Activated naive CD8-positive, alpha-beta T cell treated with anti-CD3 and anti-CD28 coated beads, Interleukin-2, amount 50 U/mL, for 24 hours (primary cell): ENCODE measurements at places on chromosomes 6 and 20.

DNA sequence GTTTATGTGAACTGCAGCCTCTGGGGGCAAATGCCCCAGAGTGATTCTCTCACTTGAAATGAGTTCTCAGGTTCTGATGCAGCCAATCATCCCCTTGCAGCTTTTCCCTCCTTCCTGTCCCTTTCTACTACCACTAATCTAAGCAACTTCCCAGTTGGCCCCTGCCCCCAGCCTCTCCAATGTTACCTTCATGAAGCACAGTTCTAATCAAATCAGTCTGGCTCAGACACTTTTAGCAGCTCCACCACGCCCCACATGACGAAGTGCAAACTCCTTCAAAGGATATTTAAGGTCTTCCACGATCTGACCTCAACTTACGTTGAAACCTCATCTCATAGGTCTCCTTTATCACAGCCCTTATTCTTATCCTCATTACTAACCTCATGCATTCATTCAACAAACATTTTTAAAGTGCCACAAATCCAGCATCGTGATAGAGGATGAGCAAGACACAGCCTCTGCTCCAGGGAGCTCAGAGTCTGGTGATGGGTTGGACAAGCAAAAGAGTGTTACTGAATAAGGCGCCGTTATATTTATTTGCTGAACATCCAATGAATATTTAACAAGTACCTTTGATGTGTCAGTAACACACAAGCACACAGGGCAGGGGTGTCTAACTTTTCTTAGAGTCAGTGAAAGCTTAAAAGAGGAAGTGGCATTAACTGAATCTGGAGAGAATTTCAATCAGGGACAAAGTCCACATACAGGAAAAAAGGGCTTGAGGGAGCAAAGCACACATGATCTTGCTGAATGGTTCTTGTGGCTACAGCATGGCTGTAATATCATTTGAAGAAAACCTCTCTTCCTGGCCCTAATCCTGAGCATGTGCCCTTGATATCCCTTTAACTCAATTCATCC, 20.4 kb upstream of the DTNBP1 start:
- H3K27me3 ChIP-seq = peaks cover 5% of the 10 kb centered on the region
- no peak overlapping the region for H3K4me3 ChIP-seq
- H3K4me1 ChIP-seq = no peaks in the 10 kb centered on the region
- H3K27ac ChIP-seq = no peak overlapping the region
- H3K36me3 ChIP-seq = no peaks in the 10 kb centered on the region

DNA sequence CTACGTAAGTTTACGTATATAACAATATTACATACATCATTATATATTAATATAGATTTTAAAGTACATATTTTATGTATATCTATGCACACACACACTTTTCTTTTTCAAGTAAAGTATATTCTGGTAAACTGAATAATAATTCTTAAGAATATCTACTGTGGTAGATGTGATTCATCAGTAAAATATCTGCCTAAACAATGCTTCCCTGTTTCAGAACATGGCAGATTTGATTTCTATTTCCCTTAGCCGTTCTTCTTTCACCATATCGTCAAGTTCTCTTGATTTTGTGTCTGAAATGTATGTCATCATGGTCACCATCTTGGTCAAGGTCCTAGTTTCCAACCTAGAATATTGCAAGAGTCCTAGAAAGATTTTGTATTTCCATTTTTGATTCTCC, 195.6 kb downstream of the HDGFL1 start:
- no peak overlapping the region for H3K27ac ChIP-seq
- no peaks in the 10 kb centered on the region for H3K36me3 ChIP-seq
- no peaks in the 10 kb centered on the region for H3K4me1 ChIP-seq
- H3K27me3 ChIP-seq = no peaks in the 10 kb centered on the region

GRCh38 chr6:66838764-66839163, 1131.7 kb upstream of the EYS start:
- no peaks in the 10 kb centered on the region for H3K36me3 ChIP-seq
- H3K27me3 ChIP-seq = no peaks in the 10 kb centered on the region
- H3K4me3 ChIP-seq = no peak overlapping the region
- DNase-seq = no peak

GRCh38 chr6:36954262-36954931, at the start of gene PI16:
TSS of gene PI16 (plus strand) at chr6:36954738. CDS start at chr6:36954761, 23 bp downstream.
- peaks cover 2% of the 10 kb centered on the region for H3K27me3 ChIP-seq
- peaks cover 30% of the 10 kb centered on the region for H3K4me1 ChIP-seq
- no peak within 1 kb of the TSS for H3K4me3 ChIP-seq
- no peaks in the 10 kb centered on the region for H3K36me3 ChIP-seq
- DNase-seq = no peak

DNA sequence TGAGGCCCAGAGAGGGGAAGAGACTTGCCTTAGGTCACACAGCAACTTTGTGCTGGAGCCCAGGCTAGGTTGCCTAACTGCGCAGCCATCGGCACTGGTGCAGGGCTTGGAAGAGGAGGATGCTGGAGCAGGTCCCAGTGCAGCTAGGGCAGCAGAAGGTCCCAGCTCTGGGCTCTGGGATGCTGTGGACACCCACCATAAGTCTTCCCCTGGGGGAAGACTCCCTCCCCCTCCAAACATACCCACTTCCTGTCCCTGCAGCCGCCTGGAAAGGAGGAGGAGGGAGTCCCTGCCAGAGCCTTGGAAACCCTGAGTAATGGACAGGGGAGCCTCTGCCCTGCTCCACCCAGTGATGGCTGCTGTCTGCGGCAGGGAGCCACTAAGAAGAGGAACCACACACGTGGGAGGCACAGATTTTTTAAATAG, 93.6 kb downstream of the NCR2 start:
- H3K36me3 ChIP-seq = no peaks in the 10 kb centered on the region
- H3K27me3 ChIP-seq = peaks cover 33% of the 10 kb centered on the region
- DNase-seq = peak; percentile 67
- peaks cover 17% of the 10 kb centered on the region for H3K4me1 ChIP-seq
- peak overlapping the region; percentile 61 for H3K4me3 ChIP-seq
- H3K27ac ChIP-seq = no peak overlapping the region

GRCh38 chr20:41649489-41649888, 31.3 kb upstream of the CHD6 start:
- no peak for DNase-seq
- no peaks in the 10 kb centered on the region for H3K4me1 ChIP-seq
- H3K36me3 ChIP-seq = no peaks in the 10 kb centered on the region
- H3K27ac ChIP-seq = no peak overlapping the region

GRCh38 chr6:5192135-5192794, 68.5 kb downstream of the LYRM4 start:
- H3K36me3 ChIP-seq = peaks cover 16% of the 10 kb centered on the region
- no peak for DNase-seq
- H3K4me1 ChIP-seq = no peaks in the 10 kb centered on the region
- H3K27ac ChIP-seq = no peak overlapping the region

- peaks cover 7% of the 10 kb centered on the region for H3K27me3 ChIP-seq
- H3K4me1 ChIP-seq = peaks cover 36% of the 10 kb centered on the region
- H3K36me3 ChIP-seq = peaks cover 3% of the 10 kb centered on the region
Measured at GRCh38 chr6:154614101-154614500, 103.6 kb upstream of the CNKSR3 start.

DNA sequence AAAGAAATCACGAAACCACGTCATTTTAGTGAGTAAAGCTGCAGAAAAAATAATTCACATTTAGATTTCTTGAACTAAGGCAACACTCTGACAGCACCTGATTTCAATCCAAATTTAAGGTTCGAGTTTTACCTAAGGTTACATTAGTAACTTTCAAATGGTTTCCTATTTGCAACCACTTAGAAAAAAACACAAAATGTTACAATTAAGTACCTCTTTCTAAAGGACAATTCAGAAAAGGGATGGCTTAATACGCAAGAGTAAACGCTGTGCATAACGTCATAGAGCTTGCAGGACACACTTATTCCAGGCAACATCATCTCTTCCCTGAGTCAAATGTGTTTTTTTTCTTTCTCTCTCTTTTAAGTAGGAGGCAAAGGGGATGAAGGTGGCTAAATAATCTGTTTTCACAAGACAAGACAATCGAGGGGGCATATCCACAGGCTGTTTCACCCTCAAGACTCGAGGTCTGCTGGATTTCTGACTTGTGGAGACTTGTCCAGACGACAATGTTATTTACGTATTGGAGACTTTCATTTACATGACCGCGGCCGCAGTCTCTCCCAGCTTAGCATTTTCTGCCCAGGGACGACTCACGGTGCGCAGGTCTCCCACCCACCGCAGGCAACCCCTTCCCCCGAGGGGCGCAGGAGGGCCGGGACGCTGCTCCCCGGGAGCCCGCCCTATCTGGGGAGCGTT, 86.0 kb downstream of the SESN1 start:
- DNase-seq = peak; percentile 25
- H3K4me1 ChIP-seq = peaks cover 64% of the 10 kb centered on the region
- H3K27ac ChIP-seq = peak overlapping the region; percentile 68
- no peaks in the 10 kb centered on the region for H3K27me3 ChIP-seq
- no peaks in the 10 kb centered on the region for H3K36me3 ChIP-seq

DNA sequence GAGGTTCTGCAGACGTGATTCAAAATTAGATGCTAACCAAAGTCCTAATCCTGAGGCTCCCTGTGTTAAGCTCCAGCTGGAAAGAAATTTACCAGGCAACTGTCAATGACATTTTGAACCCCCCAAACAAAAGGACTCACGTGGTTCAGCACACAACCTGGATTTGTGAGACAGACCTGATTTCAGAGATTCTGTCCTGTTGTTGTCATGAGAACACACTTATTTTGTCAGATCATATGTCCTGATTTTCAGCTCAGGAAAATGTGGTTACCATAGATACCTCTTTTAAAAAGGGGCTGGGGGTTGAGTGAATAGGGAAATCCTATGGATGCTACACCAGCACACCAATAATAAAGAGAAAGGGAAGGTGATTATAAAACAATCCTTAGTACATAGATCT, 61.6 kb downstream of the MTFR2 start:
- peaks cover 4% of the 10 kb centered on the region for H3K4me1 ChIP-seq
- DNase-seq = no peak
- H3K36me3 ChIP-seq = no peaks in the 10 kb centered on the region
- H3K27me3 ChIP-seq = no peaks in the 10 kb centered on the region

GRCh38 chr6:132614554-132614953, 9.5 kb downstream of the TAAR2 start:
- no peaks in the 10 kb centered on the region for H3K36me3 ChIP-seq
- no peak overlapping the region for H3K27ac ChIP-seq
- peak overlapping the region; percentile 61 for H3K4me3 ChIP-seq
- peaks cover 3% of the 10 kb centered on the region for H3K27me3 ChIP-seq
- H3K4me1 ChIP-seq = peaks cover 3% of the 10 kb centered on the region

DNA sequence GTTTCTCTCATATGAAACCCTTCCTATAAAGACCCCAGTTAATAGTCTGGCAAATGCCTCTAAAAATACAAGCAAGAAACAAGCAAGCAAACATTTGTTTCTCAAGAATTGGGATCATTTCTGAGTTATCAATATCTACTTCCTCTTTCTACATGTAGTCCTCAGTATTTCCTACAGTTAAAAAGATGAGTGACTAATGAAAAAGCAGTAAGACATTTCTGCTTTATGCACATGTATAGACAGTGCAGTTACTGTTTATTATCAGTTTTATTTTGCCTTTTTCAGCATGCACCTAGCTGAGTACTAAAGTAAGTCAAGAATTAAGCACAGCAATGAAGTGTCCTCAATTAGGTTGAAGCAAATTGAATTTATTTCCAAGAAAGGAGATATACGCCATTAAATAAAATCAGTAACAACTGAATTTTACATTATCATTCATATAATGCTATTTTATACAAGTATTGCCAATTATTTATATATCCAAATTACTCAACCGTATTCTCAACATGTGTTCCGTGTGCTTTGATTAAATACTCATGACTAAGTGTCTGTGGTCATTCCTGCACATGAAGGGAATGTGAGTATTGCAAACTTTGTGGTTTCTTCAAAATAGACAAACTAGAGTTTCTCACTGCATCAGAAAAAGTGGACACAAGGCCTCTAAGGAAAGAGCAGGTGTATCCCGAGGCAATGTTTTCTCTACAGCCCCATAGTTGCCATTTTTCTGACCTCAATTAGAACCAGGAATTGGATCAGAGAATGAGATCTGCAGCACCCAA, 159.3 kb upstream of the MARCKS start:
- H3K36me3 ChIP-seq = no peaks in the 10 kb centered on the region
- no peaks in the 10 kb centered on the region for H3K27me3 ChIP-seq
- DNase-seq = no peak
- no peak overlapping the region for H3K27ac ChIP-seq
- no peaks in the 10 kb centered on the region for H3K4me1 ChIP-seq
- no peak overlapping the region for H3K4me3 ChIP-seq

DNA sequence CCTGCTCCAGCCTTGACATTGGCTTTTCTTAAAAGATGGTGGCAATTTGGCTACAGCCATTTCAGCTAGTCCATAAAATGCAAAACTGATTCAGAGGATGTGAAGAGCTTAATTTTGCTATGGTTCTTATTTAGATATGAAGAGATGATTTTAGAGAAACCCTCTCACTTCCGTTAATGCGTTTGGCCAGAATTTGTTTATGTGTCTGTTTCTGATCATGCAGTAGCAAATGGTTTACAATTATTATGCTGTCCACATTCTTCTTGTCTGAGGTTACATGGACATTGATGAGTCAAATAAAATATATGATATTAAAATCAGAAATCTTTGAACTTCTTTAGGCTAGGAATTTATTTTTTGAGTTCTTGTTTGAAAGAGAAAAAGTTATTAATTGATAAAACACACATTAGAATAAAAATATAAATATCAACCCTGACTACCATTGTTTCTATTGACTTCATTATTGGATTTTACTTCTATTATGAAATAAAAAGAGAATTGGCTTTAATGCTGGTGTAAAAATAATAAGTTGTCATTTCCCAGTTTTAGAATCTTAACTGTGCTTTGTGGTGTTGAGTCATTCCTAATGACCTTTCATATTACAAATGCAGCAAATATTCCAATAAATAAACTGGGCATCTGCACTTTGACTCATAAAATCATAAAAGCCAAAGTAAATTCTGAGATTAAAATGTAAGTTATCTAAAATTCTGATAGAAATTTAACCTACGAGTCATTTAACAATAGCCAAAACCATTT, 1286.0 kb upstream of the GJE1 start:
- H3K27me3 ChIP-seq = peaks cover 3% of the 10 kb centered on the region
- H3K36me3 ChIP-seq = no peaks in the 10 kb centered on the region
- H3K4me3 ChIP-seq = no peak overlapping the region

- H3K36me3 ChIP-seq = no peaks in the 10 kb centered on the region
- H3K27ac ChIP-seq = no peak overlapping the region
- H3K27me3 ChIP-seq = peaks cover 4% of the 10 kb centered on the region
Measured at GRCh38 chr20:57568088-57568896, 7.4 kb downstream of the PCK1 start.

GRCh38 chr20:4770026-4770425, 48.3 kb downstream of the PRND start:
- H3K4me3 ChIP-seq = no peak overlapping the region
- peaks cover 4% of the 10 kb centered on the region for H3K4me1 ChIP-seq
- no peaks in the 10 kb centered on the region for H3K27me3 ChIP-seq
